Posterior vena cava (tissue), 2 donors: ENCODE measurements at places on chromosomes 12 and 14. TPM values are rescaled to one million over a fixed set of nuclear protein-coding genes. Genes with fewer than 3 reads are reported as not detected.

- no peak for DNase-seq
Observed at GRCh38 chr12:29962276-29963035, 178.7 kb upstream of the TMTC1 start.

The MIP gene
- total RNA-seq: not detected

The CAPZA3 gene
- not detected for total RNA-seq

DNA sequence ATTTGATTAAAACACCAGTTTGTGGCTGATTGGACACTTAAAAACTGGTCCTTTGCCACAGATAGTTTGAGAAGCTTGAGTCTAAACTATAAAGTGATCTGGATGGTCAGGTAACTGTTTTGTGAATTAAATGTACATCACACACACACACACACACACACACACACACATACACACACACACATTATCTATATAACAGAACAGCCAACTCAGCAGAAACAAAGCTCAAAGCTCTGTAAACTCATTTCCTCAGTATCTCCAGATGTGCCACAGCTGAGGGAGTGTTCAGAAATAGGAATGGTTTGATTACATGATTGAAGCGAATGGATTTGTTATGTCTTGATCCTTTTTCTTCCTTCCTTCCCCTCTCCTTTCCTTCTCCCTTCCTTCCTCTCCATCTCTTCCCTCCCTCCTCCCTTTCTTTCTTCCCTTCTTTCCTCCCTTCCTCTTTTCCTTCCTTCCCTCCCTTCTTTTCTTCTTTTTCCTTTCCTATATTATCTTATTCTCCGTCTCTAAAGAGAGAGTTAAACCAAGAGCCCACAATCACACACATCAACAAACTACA is 100.3 kb downstream of the LLPH start:
- no peak for DNase-seq

DNA sequence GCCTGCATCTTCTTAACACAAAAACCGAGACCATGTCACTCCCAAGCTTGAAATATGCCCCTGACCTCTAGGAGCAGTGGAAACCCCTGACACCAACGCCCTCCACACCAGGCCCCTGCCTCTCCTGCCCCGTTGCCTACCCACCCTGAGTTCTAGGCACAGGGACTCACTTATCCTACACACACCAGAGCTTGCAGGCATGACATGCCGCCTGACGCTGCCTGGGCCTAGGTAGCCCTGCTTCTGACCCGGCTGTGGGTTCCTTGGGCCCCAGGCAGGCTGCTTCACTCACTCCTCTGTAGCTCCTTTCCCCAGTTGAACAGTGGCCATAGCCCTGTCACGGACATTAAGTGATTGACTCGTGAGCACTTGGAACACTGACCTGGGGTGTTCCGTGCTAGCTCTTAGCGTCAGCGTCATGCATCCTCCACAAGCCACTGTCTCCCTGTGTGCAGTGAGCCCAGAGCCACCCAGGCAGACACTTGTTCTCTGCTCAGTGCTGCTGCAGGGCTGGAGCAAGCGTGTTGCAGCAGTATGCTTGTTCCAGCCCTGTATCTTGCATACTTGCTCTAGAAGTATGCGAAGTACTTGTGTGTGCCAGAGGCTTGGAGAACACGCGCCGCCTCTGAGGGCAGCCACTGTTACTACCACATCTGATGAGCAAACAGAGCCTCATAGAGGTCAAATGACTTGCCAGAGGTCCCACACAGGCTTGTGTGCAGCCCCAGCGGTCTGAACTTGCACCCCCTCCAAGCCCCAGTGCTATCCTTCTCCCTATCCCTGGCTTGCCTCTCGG is 15.6 kb downstream of the OTUB2 start:
- DNase-seq: peak; percentile 87

The HOXC4 gene
- total RNA-seq: 17.1 TPM

DNA sequence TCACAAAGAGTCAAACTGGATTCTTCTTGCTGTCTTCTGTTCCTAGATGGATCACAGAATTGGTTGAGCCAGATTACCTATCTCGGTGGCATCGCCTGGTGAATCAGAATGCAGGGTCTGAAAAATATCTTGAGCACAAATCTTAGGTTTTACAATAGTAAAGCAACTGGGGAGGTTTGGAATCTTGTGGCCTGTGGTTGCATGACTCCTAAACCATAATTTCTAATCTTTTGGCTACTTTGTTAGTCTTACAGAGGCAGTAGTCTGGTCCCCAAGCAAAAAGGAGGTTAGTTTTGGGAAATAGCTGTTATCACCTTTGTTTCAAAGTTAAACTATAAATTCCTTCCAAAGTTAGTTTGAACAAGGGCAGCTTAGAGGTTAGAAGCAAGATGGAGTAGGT is 1488.5 kb upstream of the FLRT2 start:
- no peak for DNase-seq

GRCh38 chr12:91902860-91903683 is 242.6 kb downstream of the BTG1 start:
- DNase-seq: no peak

GRCh38 chr12:113364698-113365097 is 6.3 kb downstream of the PLBD2 start:
- DNase-seq: no peak

DNA sequence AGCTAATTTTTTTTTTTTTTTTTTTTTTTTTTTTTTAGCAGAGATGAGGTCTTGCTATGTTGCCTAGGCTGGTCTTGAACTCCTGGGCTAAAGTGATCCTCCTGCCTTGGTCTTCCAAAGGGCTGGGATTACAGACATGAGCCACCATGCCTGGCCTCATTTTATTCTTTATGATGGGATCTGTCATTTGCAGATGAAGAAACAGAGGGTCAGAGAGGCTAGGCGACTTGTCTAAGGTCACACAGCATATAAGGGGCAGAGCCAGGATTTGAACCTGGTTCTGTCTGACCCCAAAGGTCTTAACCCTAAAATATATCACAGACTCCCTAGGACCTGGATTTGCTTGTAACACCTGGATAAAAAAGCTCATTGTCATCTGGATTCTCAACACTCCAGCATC is 282.6 kb downstream of the KSR2 start:
- no peak for DNase-seq

DNA sequence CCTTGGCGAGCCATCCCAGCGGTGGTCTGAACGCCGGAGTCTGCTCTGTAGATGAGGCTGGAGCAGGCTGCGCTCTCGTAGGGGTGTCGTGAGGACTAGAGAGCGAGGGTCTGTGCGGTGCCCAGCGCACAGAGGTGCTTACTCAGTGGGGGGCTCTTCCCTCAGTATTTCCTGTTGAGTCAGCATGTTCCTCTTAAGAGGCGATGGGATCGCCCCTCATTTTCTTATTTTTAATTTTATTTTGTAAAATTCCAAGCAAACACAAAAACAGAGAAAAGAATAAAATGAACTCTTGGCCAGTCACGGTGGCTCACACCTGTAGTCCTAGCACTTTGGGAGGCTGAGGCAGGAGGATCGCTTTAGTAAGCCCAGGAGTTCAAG is 40.8 kb upstream of the BCL7A start:
- no peak for DNase-seq

The TSPAN8 gene
- total RNA-seq: 10.8 TPM

DNA sequence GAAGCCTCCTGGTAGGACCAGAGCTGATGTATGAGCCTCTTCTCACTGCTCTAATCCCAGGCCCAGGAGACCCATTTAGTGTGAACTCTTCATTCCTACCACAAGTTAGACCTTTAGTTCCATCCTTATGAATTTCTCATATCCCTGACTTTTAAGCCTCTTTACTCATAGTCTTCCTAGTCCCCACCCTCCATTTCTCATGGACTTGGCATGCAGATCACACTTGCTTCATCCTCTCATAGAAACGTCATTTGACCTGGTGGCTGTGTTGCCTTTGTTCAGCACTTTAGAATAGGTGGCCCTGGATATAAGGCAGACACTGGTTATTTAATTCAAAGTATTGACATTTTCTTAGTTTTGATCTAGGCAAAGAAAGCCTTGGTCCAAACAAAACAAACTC is 99.5 kb downstream of the SLC16A7 start:
- DNase-seq: no peak

The GON7 gene
- 9.1 TPM for total RNA-seq

DNA sequence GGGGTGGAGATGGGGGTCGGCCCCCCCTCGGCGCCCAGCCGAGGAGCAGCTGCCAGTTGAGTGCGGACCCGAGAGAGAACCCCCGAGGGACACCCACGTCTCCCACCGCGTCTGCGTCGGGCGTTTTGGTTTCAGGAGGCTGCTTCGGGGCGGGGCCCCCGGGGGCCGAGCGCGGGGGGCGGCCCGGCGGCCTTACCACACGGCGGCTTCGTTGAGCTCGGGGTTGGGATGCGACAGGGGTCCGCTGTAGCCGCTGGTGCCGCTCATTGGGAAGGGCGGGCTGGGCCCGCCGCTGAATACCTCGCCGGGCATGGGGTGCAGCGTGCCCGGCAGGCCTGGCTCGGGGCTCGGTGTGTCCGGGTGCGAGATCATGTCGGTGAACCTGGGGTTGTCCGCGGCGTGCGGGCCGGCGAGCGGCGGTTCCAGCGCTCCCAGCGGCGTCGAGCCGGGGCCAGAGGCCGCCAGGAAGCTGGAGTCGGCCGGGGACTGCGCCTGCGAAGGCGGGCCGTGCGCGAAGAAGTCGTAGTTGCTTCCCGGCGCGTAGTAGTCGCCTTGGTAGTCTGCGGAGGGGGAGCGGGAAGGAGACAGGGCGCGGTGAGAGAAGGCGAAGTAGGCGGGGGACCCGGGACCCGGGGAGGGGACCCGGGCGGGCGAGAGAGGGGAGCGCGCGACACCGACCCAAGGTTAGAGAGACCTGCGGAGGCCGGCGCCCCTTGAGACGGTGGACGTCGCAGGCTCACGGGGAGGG is 8.5 kb downstream of the LHX5 start:
- peak; percentile 81 for DNase-seq

DNA sequence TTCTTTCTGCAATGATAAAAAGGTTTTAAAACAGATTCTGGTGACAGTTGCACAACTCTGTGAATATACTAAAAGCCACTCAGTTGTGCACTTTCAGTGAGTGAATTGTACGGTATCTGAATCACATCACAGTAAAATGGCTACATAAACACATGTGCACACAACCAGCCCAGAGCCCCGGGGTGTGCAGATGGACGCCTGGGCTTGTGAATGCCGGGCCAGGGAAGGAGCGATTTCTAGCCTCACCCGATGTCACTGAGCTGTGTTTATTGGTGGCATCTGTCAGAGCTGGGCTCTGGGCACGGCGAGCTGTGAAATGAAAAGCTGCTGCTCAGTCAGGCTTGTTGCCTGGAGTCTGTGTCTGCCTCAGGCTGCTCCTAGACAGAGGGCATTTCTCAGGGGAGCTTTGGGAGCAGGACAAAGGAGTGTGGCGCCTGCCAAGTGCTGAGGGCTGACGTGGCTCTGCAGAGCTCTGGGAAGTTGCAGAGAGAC is 25.9 kb downstream of the RHOF start:
- DNase-seq: peak; percentile 87

GRCh38 chr12:117680312-117680711 is 288.5 kb downstream of the KSR2 start:
- no peak for DNase-seq

The ENDOU gene
- 1.7 TPM for total RNA-seq

DNA sequence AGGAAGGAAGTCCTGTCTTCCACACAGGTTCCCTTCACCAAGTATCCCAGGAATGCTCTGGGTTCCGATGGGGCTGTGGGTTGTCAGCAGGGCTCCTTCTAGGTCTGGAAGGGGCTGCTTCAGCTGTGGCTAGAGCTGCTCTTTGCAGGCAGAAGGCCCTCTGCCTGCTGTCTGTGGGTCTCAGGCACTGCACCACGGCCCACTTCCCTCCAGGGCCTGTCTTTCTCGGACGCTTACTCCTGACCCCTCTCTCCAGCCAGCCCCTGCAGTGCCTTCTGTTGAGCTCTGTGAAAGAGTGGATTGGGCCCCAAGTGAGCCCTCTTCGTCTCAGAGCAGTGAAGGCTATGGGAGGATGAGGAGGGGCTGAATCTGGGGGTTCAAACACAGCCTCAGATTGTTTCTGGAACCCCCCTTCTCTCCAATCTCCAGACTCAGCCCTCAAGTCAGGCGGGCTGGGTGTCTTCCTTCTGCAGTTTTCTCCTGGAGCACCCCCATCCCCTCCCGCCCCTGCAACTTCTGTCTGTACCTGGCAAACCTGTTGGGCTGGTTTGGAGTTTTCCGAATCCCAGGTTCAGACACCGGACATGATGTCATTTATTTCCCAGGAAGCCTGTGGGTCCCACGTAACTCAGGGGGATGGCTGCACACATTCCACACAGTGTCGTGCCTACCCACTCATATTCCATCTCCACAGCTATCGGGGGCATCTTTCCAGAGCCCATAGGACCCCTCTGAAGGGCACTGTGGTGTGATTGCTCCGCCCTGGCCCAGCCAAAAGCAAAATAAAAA is 24.9 kb upstream of the SPPL3 start:
- no peak for DNase-seq

DNA sequence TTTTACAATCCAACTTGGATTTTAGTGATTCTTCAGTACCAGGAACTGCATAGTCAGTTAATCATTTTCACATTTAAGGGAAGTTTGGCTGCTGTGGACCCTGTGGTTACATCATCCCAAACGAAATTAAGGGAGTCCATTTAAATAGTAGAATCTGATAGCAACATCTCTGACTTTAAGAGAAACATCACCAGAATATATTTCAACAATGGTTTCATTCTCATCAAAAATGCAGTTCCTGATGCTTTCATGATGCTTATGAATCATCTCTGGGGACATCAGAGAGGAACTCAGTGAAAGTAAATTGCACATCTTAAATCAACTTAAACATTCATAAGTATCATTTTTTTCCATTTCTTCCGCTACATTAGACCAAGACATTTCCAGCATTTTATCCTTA is 1170.7 kb downstream of the FSCB start:
- no peak for DNase-seq

DNA sequence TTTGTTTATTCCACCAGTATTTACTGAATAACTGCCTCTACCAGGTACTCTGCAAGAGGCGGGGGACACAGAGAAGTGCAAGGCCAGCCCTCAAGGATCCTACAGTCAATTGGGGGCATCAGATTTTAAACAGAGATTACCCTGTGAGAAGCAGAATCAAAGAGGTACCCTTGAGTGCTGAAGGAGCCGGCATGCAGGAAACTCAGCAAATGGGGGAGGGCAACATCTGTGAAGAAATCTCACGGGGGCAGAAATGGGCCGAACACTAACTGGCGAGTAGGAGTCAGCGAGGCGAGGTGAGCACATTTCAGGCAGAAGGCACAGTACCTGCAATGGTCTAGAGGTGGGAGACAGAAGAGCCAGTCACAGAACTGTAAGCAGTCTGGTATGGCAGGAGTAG is 9.0 kb downstream of the GALNT6 start:
- peak; percentile 12 for DNase-seq

DNA sequence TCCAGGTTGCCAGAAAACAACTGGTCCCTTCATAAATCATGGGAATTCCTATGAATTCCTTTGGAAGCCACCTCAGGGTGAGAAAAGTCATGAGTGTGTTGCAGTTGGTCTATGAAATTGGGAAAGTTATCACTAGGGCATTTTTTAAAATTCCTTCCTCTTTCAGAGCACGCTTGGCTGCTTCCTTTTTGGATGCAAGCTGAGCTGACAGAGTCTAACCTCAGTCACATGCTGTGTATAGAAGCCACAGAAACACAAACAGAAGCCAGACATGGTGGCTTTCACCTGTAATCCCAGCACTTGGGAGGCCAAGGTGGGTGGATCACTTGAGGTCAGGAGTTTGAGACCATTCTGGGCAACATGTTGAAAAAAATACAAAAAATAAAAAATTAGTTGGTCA is 21.7 kb upstream of the HELB start:
- DNase-seq: no peak
